ENCODE measurements at places on chromosomes 1 and 21.

GRCh38 chr21:33390479-33390878 lies 12.7 kb upstream of the IFNGR2 start:
- no peak for DNase-seq

DNA sequence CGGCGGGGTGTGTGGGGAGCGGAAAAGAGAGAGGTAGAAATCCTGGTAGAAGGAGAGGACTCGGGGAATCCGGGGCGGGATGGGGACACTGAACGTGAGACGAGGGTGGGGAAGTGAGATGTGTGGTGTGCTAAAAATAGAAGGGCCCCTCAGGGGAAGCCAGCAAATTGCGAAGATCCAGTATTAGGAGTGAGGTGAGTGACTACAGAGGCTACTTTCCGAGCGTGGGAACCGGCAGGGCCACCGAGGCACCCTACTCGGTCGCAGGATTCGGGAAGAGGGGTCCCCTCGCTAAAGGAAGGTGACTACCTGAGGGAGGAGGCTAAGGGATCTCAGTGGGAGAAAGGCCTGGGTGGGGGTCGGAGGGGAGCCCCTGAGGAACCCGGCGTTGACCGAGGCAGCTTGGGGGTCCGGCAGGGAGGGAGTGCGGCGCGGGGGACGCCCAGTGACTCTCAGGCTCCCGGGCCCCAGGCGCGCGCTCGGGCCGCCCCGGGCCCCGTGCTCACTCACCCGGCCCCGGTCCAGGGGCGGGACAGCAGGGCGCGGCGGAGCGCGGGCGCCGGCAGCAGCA lies 318 bp downstream of the ALDH4A1 start:
- no peak for DNase-seq

DNA sequence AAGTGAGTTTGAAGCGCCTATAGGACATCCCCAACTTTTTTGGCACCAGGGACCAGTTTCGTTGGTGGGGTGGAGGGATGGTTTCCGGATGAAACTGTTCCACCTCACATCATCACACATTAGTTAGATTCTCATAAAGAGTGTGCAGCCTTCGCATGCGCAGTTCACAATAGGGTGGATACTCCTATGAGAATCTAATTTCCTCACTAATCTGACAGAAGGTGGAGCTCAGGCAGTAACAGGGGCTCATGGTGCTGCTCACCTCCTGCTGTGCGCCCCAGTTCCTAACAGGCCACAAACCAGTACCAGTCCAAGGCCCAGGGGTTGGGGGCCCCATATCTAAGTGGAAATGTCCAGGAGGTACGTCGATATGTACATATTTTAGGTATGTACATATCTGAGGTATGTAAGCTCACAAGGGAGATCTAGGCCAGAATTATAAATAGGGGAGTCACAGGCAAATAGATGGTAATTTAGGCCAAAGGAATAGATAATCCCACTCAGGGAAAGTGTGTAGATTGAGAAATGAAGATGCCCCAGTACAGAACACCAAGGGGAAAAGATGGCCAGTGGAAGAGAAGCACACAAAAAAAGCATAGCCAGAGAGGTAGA lies 27.5 kb upstream of the RASAL2 start:
- DNase-seq, result no peak

- no peak for DNase-seq
Measured at GRCh38 chr1:169133801-169134502, 27.5 kb downstream of the ATP1B1 start.

DNA sequence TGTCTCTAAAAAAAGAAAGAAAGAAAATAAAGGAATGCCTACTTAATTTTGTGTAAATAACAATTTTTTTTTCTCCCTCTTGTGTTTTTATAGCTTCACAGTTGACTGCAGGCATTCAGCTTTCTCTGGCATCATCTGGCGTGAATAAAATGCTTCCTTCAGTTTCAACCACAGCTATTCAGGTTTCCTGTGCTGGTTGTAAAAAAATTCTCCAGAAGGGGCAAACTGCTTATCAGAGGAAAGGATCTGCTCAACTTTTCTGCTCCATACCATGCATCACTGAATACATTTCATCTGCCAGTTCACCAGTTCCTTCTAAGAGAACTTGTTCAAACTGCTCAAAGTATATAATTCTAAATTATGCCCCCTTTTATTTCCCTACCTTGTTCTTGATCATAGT lies 18.0 kb downstream of the ZMYM1 start:
- DNase-seq, result no peak

GRCh38 chr1:226233293-226233692 lies 9.8 kb downstream of the MIXL1 start:
- DNase-seq, result no peak

GRCh38 chr1:152981146-152981871 lies 2.6 kb upstream of the SPRR1A start:
- DNase-seq, result no peak

Data from right cardiac atrium (tissue), 5 donors.